ENCODE measurements at places on chromosomes 1 and 21.

- DNase-seq = no peak
Observed at GRCh38 chr1:101522486-101522885, 285.7 kb downstream of the S1PR1 start.

DNA sequence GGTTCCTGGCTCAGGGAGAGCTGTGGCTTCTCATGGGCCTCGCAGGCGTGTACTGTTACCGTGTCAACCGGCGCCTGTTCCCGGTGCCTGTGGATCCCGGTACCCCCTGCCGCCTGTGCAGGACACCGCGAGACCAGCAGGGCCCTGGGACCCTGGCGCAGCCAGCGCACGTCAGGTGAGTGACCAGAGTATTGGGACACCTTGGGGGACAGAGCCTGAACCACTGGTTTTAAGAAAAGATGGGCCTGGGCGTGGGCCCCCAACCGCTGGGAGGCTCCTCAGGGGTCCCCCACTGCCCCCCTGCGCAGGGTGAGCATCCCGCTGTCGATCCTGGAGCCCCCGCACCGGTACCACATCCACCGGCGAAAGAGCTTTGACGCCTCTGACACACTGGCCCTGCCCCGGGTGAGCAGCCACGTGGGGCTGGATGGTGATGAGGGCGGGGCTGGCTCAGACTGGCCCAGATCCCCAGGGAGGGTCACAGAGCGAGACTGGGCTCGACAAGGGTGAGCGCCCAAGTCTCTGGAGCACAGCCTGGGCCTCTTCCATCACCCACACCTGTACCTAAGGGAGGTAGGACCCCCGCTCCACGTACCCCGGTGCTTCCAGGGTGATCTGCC is 10.5 kb downstream of the MIIP start:
- no peak for DNase-seq

DNA sequence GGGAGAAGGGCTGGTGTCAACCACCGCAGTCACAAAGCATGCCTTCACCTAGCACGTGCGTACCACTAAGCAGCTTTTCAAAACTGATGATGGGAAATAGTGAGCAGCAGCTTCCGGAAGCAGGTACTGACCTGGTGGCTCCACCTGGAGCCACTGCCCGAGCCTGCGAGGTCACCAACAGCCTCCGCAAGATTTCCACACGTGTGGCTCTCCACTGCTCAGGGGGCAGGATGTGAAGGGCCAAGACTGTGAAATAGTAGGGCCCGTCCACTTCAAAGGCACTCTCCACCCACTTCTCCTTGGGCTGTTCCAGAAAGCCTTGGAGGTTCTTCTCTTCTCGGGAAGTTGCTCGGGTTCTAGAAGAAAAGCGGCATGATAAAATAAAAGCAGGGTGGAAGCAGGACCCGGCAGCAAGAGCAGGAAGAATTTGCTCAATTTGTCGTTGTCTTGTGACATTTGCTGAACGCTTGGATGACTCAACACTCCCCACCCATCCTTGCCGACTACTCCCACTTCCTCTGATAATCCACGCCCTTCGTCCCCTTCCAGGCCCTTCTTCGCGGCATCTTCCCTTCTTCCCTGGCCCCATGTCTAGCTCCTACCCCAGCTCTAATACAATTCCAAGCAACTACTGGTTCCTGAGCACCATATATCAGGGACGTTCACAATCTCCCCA is 124.9 kb upstream of the IFFO2 start:
- DNase-seq = no peak

DNA sequence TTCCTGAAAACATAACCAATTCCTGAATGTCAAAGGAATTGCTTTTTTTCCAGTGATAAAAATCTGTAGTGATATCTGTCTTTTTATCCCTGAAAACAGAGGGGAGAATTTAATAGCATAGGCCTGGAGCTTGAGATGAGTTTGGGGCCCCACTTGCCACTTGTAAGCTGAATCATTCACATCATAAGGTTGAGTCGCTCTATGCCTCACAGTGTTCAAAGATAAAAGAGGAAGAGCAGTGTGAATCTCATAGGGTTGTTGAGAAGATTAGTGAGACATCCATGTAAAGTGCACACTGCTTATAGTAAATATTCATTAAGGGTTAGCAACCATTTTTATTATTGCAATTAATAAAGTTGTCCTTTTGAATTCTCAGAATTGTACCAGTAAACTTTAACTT is 271.3 kb downstream of the DNM3 start:
- no peak for DNase-seq

DNA sequence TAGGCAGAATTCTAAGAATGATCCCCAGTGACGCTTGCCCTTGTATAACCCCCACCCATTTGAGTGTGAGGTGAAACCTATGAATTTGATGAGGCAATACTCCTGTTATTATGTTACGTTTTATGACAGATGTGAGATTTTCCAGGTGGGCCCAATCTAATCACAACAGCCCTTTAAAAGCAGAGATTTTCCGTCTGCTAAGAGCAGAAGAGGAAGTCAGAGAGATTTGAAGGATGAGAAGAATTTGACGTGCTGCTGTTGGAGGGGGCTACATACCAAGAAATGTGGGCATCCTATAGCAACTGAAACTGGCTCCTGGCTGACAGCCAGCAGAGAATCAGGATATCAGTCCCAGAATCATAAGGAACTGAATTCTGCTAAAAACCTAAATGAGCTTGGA is 2.4 kb upstream of the SLC19A2 start:
- no peak for DNase-seq

DNA sequence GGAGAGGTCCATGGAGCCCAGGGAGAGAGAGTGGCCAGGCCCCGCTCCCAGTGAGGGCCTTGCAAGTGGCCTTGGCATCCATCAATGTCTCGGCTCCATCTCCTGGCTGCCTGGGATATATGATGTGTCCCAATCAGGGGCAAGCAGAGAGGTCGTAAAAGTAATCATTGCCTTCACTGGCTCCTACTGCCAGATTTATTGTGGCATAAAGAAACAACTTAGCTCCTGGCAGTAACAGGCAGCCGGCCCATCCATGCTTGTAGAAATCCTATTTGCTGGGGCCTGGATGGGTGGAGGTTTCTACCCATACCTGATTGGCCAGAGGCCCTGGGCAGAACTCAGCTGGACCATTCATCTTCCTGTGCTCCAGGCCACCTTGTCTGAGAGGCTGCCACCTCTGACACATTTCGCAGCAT is 272.6 kb downstream of the MATN1 start:
- DNase-seq = no peak

DNA sequence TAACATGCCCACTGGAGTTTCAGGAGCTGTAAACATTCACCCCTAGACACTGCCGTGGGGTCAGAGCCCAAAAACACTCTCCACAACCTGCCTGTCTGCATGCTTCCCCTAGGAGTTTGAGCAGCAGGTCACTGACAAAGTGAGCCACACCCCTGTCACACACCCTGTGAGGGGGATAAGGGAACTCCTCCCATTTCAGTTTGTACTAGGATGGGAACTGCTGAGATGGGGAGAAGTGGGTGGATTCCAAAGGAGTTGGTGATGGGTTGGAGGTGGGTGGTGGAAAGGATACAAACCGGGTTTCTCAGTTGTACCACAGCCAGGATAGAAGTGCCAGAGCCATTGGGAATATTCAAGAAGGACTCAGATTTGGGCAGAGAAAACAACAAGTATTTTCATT is 140.2 kb downstream of the MIS18A start:
- no peak for DNase-seq

DNA sequence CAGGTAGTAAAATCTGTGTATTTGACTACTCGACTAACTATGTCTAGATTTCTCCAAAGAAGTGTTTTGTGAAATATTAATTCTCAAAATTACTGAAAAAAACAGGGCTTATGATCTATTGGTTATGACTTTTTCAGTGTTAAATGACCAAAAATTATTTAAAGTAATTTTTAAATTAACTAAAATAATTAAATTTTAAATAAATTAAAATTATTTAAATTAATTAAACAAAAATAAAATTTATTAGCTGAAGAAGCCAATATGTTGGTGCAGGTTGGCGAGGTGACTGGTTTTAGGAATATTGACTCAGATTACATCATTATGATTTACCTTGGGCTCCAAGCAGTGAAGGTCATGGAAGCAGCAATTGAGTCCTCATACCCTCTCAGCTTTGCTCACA is 483.2 kb downstream of the PTPRC start:
- DNase-seq = no peak

DNA sequence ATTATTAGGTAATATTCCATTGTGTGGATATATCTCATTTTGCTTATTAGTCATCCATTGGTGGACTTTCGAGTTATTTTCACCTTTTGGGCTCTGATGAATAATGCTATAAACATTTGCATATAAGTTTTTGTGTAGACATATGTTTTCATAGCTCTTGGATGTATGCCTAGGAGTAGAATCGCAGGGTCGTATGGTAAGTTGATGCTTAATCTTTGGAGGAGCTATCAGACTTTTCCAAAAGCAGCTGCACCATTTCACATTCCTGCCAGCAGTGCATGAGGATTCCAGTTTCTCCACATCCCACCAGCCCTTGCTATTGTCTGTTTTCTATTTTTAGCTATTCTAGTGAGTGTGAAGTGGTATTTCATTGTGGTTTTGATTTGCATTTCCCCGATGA is 120.3 kb upstream of the TMEM51 start:
- DNase-seq = no peak

DNA sequence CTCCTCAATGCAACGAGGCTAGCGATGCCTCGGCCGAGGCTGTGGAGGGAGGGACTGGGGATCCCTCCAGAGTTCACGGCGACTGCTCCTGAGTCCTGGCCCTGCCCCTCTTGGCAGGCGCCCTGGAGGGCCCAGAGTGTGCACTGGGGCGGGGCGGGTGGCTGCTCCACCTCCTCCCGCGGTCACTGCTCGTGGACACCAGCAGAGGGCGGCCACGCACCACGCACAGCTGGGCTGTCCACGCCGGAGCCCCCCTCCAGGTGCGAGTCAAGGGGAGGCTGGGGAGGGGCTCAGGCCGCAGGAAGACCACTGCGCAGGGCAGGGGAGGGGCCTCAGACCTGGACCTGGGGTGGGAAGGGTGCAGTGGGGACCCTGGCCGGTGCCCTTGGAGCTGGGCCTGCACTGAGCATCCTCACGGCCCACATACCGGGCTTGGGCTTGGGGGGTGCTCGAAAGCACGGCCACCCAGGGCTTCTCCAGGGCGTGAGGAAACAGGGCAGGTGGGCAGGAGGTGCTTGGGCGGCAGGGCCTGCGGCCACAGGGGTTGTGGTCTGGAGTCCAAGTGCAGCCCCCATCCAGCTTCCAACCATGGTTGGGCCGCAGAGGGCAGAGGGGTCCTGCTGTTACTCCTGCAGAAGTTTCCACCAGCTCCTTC is 20.6 kb upstream of the TTC34 start:
- DNase-seq = no peak

DNA sequence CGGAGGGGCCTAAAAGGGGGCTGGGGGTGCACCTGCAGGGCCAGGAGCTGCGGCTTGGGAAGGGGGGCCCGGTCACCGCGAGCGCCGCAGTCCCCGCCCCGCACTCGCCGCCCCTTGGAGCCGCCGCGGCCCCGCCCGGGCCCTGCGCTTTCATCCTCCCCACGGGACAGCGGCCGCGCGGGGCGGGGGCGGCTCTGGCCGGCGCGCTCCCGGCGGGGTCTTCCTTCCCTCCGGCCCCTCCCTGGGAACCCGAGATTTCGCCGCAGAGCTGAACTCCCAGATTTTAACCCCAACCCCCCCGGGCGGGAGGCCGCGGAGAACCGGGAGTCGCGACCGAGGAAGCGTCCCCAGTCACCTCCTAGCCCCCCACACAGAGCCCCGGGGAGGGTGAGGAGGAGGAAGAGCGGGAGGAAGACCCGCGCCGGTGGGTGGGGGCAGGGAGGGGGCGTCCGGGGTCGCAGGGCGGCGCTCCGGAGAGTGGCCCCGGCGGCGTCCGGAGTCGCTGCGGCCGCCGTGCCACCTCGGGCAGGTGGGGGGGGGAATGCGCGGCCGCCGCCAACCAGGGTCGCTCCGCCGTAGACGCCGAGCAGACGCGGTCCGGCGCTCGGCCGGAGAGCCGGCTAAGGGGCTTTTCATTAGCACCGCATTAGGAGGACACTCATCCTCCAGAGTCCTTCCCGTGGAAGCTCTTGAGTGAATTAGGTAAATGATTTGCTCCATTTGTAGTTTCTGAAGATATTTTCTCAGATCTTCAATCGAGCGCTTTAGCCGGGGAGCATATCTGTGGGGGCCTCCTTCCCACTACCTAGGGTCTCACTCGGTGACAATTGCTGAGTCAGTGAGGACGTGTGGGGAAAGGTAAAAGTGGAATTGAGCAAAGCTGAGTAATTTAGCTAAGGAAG is 31.6 kb upstream of the NFIA start:
- no peak for DNase-seq

GRCh38 chr1:115838431-115839028 is 2.4 kb downstream of the NHLH2 start:
- no peak for DNase-seq

GRCh38 chr21:15333951-15334350 is 269.2 kb upstream of the NRIP1 start:
- no peak for DNase-seq

DNA sequence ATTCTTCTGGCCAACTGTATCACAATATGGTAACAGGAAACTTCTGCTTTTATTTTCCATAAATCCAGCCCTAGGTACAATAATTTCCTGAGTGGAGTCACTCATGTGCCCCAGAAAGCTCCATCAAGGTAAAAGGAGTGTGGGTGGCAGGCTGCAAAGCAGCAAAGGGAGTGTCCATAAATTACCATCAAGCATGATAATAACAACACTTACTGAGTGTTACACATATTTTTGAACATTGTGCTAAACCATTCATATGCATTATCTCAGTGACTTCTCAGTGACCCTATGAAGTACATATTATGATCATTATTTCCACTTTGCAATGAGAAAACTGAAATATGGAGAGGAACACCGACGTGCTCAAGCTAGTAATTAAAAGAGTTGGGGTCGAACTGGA is 149.2 kb upstream of the PLXNA2 start:
- DNase-seq = no peak

- DNase-seq = no peak
Observed at GRCh38 chr1:156623946-156624813, 5.0 kb downstream of the HAPLN2 start.

GRCh38 chr21:42103843-42104242 is 32.7 kb downstream of the UMODL1 start:
- no peak for DNase-seq

DNA sequence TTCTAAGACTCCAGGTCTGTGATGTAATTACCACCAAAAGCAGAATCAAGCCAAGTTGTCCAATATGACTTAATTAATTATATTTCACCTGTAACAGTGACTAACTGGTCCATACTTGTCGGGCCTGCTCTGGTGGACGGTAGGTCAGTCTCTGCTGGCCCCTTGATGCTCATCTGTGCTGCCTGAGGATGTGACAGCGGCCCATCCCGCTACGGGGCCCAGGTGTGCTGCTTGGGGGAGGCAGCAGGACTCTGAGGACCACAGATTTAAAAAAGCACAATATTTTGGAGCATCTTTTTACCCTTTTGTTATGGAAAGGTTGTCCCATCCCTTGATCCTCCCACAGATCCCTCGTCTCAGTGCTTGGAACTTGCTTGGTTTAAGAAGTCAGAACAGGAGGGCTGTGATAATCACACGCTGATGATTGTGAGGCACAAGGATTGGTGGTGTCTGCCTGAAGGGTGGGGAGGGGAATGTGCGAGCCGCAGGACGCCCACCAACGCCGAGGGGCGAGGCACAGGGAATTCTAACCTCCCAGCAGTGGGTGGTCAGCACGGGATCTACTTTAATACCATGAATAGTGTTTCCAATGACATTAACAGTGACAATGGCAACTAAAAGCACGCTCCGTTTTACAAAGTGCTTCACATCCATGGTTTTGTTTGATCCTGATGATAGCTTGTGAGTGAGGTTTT is 27.8 kb upstream of the UMODL1 start:
- DNase-seq = no peak
